ENCODE measurements at places on chromosomes 2 and 18.

- no peak for DNase-seq
Measured at GRCh38 chr2:8477552-8478470, 204.0 kb upstream of the ID2 start.

DNA sequence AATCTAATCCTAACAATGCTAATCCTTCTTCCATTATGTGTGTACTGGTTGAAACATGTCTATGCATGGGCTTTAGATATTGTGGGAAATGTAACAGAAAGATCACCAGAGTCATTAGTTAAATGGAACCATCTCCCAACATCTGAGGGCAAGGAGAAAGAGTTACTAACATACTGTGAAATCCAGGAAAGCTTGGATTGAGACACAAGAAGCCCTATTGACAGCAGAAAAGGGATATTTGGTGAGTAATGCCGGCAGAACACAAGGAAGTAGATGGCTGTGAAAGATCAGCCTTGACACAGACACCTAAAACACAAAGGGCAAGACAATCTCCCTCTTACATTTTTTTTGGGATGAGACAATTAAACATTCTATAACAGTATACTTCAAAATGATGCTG lies 28.5 kb upstream of the LAMA1 start:
- DNase-seq = no peak

DNA sequence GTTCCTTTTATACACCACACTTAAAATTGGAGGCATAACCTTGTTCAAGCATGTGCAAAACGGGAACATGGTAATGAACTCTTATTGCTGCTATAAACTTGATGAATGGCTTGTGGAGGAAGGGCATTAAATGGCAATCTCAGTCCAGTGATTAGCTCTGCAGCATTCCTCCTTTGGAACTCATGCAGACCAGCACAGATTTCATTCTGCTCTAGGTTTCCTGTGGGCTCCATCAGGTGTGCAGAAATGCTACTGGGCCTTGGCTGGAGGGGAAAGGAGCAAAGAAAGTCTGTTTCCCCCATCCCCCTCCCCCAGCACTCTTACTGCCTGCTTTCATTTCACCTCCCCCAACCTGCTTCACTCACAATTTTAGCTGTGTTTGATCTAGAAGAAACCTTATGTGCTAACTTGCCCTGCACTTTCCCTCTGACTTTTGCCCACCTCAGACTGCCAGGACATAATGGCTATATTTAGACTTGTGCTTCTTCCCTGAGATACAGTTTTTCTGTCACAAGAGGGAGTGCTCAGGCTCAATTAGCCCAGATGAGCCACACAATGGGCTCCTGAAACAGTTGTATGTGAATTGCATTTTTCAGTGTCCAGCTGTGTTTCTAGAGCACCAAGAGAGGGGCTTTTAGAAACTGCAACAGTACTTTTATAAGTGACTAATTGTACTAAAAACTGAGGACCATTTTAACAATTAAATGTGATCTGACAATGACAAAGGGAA lies 109.8 kb downstream of the FSHR start:
- no peak for DNase-seq

DNA sequence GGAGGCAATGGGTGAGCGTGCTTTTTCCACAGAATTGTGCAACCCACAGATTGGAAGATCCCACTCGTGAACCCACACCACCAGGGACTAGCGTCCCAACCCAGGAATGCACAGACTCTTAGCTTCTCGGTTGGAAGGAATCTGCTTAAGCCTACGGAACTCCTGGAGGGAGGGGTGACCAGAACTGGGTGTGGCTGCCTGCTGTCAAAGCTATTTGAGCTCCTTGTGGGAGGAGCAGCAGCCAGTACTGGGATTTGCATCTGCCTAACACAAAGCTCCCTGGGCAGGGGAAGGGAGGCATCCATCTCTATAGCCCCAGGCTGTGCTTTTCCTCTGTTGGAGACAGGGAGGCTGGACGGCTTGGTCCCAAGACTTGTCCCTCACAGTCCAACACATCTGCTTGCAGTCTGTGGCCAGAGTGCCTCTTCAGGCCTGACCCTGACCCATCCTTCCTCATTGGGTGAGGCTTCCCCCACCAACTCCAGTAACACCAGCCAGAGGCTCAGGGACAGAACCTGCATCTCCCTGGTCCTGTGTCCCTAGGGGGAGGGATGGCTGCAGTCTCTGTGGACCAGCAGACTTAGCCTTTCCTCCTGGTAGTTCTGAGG lies 27.9 kb downstream of the HNMT start:
- no peak for DNase-seq

DNA sequence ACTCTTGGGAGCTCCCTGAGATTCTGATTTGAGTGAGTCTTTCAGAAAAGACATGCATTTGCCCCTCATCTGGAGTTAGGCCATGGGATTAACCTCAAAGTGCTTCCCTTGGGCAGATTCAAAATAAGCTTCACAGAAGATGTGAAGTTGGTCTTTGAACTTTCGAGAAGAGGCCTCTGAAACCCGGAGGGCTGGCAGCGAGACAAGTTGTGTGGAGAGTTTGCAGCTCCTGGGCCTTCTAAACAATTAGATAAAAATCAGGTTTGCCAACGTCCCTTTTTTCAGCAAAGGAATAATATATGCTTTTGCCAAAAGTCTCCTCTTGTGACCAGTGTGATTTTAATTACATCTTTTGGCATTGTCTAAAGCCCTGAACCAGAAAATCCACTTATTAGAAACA lies 489.7 kb downstream of the SOX11 start:
- no peak for DNase-seq

DNA sequence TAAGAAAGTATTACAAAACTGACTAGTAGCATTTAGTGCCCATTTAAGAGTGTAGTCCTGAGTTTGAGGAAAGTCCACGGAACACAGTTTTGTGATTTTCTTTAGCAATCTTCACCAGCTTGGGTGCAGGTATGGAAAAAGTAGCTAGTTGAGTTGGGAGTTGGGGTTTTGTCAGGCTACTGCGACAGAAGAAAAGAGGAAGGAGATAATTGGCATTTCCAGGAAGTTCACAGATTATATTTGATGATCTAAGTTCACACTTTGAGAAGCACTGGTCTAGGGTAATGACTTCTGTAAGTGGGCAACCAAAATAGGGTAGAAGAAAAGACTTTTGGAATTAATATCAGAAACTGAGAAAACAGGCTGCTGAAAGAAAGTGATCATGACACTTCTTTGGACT lies 52.1 kb downstream of the VIL1 start:
- no peak for DNase-seq

- no peak for DNase-seq
Measured at GRCh38 chr2:204477358-204477950, 67.8 kb upstream of the PARD3B start.

DNA sequence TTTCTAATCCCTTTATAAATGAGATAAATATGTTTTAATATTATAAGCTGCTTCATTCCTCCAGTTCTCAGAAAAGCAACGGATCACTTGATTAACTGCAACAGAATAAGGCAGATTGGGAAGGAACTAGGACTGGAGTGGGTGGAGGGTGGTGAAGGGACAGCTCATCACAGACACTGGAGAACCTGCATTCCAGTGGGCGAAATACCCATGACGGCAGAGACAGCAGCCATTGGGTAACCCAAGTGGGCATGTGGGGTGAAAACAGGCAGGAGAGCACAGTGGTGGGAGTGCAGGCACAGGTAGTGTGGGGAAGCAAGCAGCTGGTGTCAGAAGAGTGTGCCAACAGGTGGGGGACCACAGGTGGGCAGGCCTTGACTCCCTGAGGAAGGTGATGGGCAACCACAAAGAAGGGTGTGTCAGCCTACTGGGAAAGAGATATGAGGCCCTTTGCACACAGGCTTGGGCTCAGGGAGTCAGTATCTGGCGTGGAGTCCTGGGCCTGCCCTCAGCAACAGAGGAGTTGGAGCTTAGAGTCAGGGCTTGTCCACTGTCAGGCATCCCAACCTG lies 27.2 kb downstream of the DPYSL5 start:
- DNase-seq = no peak

DNA sequence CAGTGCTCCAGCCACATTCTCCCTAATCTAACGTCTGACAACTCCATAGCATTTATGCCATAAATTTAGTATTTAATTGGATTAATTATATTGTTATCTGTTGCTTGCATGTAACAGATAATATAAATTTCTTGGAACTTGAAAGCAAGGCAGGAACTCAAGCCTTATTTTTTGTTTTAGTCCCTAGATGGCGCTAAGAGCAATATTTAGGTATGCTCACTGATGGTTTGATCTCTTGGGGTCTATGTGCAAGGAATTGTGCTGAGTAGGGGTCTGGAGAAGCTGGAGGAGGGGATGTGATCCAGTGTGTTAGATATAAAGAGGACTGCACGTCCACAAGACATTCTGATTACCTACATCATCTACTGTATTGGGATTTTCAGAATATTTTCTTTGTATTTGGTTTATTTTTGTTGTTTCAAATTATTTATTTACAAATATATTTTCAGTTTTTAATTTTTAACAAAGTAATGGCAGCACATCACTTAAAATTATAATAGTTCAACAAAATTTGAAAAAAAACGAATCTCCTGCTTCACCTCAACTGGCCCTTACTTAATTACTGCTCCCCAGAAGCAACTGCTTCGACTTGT lies 32.8 kb downstream of the KATNAL2 start:
- no peak for DNase-seq

GRCh38 chr2:231984992-231985391 lies 23.5 kb downstream of the DIS3L2 start:
- no peak for DNase-seq

GRCh38 chr2:16382451-16382850 lies 283.2 kb downstream of the CYRIA start:
- DNase-seq = no peak

DNA sequence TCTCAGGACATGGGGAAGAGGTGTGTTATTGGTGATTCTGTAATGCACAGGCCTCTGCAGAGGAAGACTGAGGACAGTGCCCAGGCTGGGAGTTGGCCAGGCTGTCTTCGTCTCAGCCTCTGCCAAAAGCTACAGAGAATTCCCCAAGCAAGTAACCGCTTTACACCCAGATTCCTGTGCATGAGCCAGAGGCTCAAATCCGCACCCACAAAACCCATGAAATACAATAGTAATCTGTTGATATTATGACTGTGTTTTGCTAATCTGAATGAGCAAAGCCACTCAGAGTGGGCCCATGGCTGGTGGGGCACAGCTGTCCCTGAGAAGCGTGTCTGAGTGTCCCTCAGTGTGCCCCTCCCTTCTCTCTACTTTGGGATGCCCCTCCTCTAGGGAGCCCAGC lies 149.5 kb upstream of the PXDN start:
- DNase-seq = no peak

GRCh38 chr2:37683241-37683640 lies 11.8 kb upstream of the CDC42EP3 start:
- no peak for DNase-seq

- no peak for DNase-seq
Measured at GRCh38 chr2:181255651-181256050, 201.5 kb upstream of the ITGA4 start.

DNA sequence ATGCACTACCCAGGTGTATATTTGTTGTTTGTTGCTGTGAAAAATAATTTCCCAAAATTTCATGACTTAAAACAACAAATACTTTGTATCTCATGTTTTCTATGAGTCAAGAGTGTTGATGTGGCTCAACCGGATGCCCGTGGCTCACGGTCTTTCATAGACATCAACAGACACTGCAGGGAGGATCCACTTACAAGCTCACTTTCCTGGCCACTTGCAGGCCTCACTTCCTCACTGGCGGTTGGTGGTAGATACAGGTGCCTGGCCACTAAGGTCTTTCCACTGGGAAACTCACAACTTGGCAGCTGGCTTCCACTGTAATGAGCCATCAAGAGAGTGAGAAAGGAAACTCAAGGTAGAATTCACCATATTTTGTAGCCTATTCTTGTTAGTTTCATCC lies 662.9 kb downstream of the IRS1 start:
- DNase-seq = no peak

- DNase-seq = no peak
Measured at GRCh38 chr2:11746807-11747459, 501 bp downstream of the LPIN1 start.

GRCh38 chr2:159035790-159036411 lies 67.5 kb downstream of the TANC1 start:
- no peak for DNase-seq

All from activated T-cell treated with anti-CD3 and anti-CD28 coated beads for 48 hours (primary cell).